ENCODE measurements at places on chromosomes 2 and 18.
A peak's percentile ranks its signal among the peaks of the same experiment; 100 is the strongest.

- DNase-seq = no peak
Measured at GRCh38 chr2:138752197-138752956, 27.8 kb downstream of the NXPH2 start.

DNA sequence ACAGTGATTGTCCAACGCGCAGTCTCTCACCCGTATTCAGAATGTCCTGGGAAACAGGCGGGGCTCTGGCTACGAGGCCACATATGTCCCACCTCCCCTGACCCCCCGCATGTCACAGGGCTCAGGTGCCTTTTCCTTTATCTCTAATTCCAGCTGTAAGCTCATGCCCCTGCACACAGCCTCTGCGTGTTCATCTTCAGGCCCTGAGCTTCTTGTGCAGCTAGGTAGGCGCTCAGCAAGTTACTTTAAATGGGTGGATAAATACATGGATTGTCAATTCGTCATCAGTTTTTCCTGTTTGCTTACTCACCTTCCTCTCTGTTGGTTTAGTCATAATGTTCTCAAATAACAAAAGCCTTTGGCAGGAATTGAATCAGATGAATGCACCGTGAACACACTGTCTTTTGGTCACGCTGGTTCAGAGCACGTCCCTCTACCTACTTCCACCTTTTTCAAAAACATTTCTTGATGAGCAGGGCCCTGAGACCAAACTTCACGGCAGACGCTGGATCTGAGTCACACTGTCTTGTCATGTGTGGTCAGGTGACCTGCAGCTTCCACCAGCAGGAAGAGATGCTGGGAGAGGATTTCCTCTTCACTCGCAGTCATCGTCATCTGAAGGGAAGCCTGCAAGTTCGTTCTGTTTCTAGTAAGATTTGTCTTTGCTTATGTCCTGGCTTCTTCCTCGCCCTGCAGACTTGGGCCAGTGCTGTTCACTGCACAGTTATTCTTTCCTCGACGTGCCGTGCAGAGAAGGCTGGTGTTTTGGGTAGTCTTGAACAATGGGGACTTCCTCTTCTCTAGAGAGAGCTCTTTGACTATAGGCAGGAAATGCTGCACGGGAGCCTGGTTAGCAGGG is 138.1 kb downstream of the PTGR3 start:
- DNase-seq = peak; percentile 91

- DNase-seq = no peak
Measured at GRCh38 chr2:111624411-111625156, 259.4 kb downstream of the ANAPC1 start.

DNA sequence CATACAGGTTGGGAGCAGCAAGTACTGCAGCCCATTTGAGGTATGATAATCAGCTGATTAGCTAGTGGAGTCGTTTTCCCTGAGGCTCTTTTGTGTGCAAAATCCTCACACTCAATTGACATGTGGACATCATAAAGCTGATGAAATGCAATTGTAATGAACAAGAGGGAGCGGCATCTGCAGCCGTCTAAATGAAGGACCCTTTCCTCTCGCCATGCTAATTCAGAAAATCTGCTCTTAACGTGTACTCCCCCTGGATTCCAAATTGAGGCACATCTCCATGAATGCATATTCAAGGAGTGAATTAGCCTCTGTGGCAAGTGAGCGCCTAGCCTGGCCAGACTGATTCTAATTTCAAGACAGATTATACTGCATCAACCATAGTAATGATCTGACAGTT is 260.9 kb upstream of the ATP5MC3 start:
- DNase-seq = peak; percentile 16

DNA sequence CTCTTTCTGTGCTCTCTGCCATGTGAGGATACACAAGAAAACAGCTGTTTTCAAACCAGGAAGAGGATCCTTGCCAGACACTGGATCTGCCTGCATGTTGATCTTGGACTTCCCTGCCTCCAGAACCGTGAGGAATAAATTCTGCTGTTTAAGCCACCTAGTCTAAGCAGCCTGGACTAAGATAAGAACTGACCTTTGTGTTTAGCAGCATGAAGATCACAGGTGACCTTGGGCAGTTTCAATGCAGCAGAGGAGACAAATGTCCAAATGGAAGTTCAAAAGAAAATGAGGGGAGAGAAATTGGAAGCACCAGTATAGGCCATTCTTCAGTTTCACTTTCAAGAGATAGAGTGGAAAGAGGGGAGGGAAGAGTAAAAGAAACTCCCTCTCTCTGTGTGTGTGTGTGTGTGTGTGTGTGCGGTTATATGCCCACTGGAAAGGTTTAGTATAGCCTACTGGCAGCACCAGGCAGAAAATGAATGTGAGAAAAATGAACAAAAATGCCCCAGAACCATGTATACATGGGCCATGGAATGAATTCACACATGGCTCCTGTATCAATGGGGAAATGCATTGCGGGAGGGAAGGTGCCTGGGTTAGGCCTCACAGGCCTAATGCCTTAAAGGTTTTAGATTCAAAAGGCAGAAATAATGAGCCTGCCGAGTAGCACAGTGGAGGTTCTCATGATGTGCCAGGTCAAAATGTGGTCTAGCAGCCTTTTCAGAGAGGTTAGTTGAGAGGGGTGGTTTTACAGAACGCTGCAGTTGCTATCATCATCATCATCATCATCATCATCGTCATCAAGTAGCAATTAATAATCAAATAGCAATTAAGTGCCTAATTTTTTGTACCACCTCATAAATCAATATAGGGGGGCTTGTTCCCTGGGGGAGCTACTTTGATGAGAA is 1.1 kb upstream of the CERS6 start:
- no peak for DNase-seq

DNA sequence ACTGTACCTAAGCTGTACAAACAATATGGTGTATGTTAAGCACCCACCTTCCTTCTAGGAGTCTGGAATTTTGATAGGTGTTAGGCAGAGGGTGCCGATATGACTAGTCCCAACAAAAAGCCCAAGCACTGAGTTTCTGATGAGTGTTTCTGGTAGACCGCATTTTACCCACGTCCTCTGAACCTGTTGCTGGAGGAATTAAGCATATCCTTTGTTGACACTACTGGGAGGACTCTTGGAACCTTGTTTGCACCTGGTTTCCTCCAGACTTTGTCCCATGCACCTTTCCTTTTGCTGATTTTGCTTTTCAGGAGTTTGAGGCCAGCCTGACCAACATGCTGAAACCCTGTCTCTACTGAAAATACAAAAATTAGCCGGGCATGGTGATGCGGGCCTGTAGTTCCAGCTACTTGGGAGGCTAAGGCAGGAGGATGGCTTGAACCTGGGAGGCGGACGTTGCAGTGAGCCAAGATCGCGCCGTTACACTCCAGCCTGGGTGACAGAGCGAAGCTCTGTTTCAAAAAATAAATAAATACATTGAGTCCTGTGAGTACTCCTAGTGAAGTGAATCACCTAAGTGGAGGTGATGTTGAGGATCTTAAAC is 11.4 kb upstream of the SPAST start:
- no peak for DNase-seq

DNA sequence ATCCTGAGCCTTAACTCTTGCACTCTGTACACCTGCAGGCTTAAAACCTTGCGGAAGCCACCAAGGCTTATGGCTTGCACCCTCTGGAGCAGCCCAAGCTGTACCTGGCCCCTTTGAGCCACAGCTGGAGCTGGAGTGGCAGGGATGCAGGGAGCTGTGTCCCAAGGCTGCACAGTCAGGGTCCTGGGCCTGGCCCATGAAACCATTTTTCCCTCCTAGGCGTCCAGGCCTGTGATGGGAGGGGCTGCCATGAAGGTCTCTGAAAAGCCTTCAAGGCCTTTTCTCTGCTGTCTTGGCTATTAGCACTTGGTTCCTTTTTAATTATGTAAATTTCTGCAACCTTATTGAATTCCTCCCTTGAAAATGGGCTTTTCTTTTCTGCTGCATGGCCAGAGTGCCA is 56.4 kb downstream of the FAM124B start:
- no peak for DNase-seq

GRCh38 chr2:185811580-185811979 is 73.0 kb downstream of the FSIP2 start:
- no peak for DNase-seq

DNA sequence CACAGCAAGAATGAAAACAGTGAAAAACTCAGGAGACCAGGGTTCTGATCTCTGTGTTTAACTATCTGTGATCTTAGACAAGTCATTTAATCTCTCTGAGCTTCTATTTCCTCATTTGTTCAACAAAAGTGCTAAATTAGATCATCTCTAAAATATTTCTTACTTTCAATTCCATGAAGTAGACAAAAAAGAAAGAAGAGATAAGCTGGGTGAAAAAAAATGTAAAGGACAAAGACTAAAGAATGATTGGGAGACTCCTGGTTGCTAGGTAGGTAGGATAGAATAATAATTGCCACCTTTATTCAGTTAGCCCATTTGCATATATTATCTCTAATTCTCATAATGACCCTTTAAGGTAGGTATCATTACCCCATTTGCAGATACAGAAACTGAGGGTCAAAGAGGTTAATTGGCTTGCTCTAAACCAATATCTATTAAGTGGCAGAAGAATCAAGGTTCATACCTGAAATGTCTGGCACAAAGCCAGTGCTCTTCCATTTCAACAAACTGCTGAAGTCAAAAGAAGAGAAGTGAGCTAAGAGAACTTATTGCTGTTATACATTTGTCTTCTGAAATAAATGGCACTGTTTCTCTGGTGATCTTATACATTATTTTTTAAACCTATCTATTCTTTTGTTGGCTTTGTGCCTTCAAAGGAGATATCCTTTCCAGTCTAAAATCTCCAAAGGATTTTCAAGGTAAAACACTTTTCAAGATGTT is 141.7 kb downstream of the OTX1 start:
- DNase-seq = peak; percentile 81

- no peak for DNase-seq
Measured at GRCh38 chr18:5729983-5730699, 165.2 kb downstream of the TMEM200C start.

DNA sequence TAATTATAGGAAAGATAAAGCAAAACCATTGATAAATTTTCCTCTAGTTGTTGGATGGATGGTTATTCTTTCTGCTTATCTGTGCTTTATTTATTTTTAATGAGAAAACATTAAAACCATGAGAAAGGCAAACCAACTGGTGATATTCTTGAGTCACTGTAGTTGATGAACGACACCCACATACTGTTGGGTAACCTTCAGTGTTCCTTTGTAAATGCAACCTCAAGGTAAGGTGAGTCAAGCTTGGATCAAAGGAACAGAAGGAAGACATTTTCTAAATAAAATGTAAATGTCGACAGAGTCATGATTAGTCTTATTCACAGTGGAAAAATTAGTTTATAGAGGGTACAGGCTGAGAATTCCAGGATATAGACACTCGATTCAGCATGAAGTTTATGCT is 12.7 kb downstream of the ABCB11 start:
- DNase-seq = no peak

DNA sequence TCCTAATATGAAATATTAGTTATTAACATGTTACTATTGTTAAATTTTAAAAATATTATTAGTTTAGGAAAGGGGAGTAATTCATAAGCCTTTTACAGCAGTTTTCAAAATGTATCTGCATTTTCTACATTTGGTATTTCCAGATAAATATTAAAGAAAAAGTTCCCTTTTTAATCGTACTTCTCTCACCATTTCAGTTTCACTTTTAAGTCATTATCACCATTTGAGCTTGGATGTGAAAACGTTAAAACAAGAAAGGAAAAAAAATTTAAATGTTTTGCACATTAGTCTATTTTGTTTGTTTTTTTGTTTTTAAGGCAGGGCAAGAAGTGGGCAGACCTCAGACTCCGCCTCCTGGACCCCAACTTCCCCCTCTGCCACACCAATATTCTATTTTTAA is 3.3 kb upstream of the SRSF7 start:
- DNase-seq = no peak

- no peak for DNase-seq
Measured at GRCh38 chr2:74028290-74028689, 43.6 kb downstream of the TET3 start.

- no peak for DNase-seq
Measured at GRCh38 chr2:174570318-174570958, 27.2 kb downstream of the WIPF1 start.

- DNase-seq = no peak
Measured at GRCh38 chr18:23835506-23835905, 146.3 kb downstream of the LAMA3 start.

- no peak for DNase-seq
Measured at GRCh38 chr2:101803945-101804696, 106.6 kb downstream of the MAP4K4 start.

- DNase-seq = no peak
Measured at GRCh38 chr18:489244-490023, 11.1 kb downstream of the COLEC12 start.

DNA sequence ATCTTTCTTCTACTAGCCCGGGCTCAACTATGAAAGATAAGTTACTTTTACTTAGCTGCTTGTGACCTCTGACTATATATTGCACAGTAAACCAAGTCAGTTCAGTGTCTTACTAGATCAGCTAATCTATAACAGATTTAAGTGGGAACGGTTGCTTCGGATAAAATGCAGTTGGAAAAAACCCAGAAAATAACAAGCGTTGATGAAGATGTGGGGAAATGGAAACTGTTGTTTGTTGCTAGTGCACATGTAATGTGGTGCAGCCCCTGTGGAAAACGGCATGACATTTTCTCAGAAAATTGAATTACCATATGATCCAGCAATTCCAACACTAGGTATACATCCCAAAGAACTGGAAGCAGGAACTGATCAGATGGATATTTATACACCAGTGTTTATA is 248.5 kb downstream of the PRKCE start:
- no peak for DNase-seq

- no peak for DNase-seq
Measured at GRCh38 chr2:218295029-218295428, 2.7 kb upstream of the TMBIM1 start.

DNA sequence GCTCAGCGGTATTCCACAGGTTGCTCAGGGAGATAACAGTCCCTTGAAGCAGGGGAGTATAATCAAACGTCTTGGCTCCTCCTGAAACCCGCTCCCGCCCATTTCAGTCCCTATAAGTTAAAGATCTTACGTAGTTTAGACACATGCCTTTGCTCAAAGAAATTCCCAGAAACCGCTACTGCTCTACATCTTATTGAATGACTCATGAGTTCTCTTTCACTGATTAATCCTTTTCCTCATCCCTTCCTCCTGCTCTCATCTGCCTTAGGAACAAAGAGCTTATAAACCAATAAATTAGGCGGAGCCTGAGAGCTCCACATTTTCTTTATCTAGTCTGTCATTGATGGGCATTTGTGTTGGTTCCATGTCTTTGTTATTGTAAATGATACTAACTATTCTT is 4.2 kb upstream of the SERPINB4 start:
- no peak for DNase-seq

Data from NCI-H748 treated with DMSO at 0.1 percent for 48 hours (cell line).